ENCODE measurements at places on chromosomes 4 and X. TPM values are rescaled to one million over a fixed set of nuclear protein-coding genes. Genes with fewer than 3 reads are reported as not detected.

Gene PDGFC
- 36.2 TPM for total RNA-seq

Gene PPP1R2C
- not detected for total RNA-seq

Gene RASL11B
- 93.2 TPM for total RNA-seq

Gene NUDT11
- 10.1 TPM for total RNA-seq

Gene TMSB4X
- 2,317 TPM for total RNA-seq

Measured in ovary (tissue), 10 donors.